Activated CD4-positive, CD25-positive, alpha-beta regulatory T cell treated with anti-CD3 and anti-CD28 coated beads, Interleukin-2, amount 50 U/mL, for 16 hours (primary cell): ENCODE measurements at places on chromosomes 1 and 21.

DNA sequence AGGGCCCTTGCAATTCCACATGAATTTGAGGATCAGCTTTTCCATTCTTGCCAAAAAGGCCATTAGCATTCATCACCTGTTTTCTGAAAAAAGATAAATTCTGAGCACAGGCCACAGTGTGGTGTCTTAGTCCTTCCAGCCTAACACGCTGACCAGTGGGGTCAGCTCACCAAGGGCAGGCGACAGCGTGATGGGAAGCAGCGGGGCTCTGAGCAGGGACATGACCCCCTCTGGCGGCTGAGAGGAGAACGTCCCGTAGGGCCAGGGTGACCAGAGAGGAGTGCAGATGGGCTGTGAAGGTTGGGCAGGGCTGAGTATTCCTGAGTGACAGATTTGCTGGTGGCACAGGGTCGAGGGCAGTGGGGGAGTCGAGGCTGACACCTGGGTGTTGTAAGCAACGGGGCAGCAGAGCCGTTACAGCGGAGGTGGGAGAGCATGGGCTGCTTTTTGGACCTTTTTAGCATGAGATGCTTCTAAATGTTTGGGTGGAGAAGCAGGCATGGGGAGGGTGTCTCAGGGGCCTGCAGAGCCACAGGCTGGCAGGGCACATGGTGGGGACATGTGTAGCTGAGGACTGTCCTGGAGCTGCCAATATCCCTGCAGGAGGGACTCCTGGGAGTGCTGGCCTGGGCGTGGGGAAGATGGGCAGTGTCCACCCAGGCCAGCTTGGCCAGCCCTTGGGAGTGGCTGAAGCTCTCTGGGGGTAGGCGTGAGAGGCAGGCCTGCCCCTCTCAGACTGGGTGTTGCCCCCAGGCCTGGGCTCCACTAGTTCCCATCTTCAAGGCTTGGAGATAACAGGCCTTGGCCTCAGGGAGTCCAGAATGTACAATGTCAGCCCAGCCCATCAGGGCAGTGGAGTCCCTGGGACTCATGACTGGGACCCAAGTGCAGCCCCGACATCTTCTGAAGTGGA lies 8.6 kb upstream of the CALML6 start:
- no peak for DNase-seq

GRCh38 chr1:58791106-58791505 lies 7.3 kb upstream of the JUN start:
- no peak for DNase-seq

DNA sequence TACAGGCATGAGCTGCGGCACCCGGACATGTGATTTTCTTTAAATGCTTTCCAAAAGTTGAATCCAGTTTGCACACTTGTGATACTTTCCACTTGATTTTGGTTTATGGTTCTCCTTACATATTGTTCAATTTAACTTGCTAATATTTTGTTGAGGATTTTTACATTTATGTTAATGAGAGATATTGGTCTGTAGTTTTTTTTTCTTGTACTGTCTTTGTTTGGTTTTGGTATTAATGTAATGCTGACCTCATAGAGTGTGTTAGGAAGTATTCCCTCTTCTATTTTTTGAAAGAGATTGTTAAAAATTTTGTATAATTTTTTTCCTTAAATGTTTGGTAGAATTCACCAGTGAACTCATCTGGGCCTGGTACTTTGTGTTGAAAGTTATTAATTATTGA lies 34.6 kb upstream of the LPGAT1 start:
- no peak for DNase-seq

GRCh38 chr1:10601342-10602070 lies 126.8 kb downstream of the PEX14 start:
- no peak for DNase-seq
